HEK293T (cell line): ENCODE measurements at places on chromosomes 2 and 18.

GRCh38 chr2:164014068-164014731, 278.4 kb upstream of the FIGN start:
- DNase-seq, result no peak

DNA sequence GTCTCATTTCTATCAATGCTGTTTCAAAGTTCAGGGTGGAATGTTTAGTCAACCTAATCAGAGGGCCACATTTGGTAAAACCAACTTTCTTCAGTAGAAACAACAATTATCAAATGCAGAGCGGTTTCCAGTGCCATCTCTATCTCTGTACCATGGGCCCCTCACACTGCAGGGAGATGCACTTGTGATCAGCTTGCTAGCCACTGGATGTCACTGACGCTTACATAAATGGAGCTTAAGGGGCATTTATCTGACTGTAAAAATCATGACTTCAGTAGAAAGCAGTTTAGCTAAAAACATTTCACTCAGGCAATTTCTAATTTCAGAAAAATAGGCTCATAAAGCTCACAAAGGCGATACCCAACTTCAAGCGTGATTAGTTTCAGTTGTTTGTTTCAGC, 678.0 kb downstream of the ZEB2 start:
- no peak for DNase-seq

DNA sequence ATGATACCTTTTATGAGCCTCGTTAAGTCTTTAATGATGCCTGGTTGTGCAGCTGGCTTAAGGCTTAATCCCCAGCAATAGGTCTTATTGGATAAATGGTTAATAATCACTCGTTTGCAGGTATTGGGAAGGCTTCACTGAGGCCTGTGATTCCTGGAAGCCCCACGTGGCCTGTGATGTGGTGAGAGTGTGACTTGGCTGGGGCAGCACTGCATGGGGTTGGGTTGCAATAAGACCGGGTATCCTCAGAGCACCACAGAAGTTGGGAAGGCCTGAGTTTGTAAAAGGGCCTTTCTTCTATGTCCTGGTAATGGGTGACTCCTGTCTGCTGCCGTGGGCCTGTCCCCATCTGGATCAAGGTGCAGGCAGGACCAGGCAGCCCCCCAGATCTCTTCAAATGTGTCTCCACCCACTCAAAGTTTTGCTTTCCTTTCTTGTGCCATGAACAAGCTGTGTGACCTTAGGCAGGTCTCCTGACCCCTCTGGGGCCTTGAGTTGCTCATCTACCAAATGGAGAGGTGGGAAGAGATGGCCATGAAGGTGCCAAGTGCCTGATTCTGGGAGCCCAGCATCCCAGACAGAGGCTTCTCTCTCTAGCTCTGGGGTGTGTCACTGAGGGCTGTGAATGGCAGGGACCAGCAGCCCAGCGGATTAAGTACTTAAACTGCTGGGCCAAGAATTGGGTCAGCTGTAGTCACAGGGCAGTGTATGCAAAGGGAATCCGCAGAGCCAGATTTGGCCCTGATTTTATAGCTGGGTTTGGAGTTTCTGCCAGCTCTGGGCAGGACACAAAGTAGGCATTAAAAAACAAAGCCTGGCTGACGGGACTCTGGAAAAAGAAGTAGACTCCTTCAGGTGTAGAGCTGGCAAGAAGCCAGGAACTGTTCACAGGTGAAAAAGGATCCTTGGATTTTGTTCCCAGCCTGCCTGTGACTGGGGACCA, 24.4 kb downstream of the LBH start:
- DNase-seq, result no peak

DNA sequence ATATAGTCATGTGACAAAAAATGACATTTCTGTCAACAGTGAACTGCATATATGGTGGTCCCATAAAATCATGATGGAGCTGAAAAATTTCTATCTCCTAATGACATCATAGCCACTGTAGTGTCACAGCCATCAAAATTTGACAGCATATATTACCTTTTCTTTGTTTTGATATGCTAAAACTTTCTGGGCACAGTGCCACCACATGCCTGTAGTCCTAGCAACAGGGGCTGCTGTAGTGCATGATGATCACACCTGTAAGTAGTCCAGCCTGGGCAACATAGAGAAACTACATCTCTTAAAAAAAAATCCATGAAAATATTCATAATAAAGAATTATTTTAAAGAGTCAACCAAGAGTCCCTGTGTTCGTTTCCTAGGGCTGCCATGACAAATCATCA, 155.5 kb upstream of the SERTAD2 start:
- DNase-seq, result no peak

DNA sequence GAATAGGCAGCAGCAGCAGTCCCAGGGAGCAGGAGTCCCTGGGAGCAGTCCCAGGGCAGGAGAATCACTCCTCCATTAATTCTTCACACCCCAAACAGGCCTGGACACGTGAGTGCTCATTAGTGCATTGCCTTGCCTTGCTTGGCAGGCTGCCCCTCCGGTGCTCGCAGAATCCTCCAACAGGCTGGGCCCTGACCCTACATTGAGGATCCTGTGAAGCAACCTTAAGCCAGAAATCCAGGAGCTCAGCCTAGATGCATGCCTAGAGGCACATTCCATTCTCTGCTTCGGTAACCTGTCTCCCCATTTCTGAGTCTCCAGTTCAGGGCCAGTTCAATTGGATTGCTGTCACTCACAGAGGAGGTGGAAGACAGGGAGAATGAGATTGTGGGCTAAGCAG, 97.4 kb upstream of the LRATD1 start:
- no peak for DNase-seq

DNA sequence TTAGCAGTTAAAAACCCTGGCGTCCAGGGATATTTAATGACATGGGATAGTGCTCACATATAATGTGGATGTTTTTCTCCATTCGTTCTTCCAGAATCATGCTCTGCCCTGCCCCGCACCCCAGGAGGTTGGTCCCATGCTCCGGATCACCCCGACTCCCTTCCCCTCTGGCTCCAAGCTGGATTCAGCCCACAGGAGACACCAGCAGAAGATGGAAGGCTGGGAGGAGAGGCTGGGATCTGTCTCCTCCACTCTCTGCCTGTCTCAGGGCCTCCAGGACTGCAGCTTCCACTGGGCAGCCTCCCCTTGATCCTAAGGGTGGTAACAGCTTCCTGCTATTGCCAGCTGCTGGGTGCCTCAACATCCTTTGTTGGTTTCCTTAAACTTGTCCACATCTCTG, 24.5 kb downstream of the TMEM177 start:
- DNase-seq, result no peak

GRCh38 chr18:51813740-51814139, 526.3 kb upstream of the DCC start:
- DNase-seq, result no peak
